Left lung (tissue), 14 donors: ENCODE measurements at places on chromosomes 7 and 10. TPM values are rescaled to one million over a fixed set of nuclear protein-coding genes. Genes with fewer than 3 reads are reported as not detected.

CPA1 gene
- not detected for total RNA-seq

UPK3B gene
- total RNA-seq: 15.9 TPM

CNTNAP2 gene
- total RNA-seq: 0.94 TPM

CLDN4 gene
- total RNA-seq: 219 TPM

GALNT17 gene
- total RNA-seq: 8.9 TPM

LIPM gene
- total RNA-seq: not detected

IDI1 gene
- 101 TPM for total RNA-seq

NEBL gene
- 58.8 TPM for total RNA-seq

- peak; percentile 37 for DNase-seq
Measured at GRCh38 chr10:130179640-130180039, 43.4 kb downstream of the GLRX3 start.

GRCh38 chr10:29763396-29763795 is 128.6 kb upstream of the SVIL start:
- DNase-seq: no peak

GRCh38 chr10:132654121-132654571 is 116.6 kb downstream of the INPP5A start:
- no peak for DNase-seq

DNA sequence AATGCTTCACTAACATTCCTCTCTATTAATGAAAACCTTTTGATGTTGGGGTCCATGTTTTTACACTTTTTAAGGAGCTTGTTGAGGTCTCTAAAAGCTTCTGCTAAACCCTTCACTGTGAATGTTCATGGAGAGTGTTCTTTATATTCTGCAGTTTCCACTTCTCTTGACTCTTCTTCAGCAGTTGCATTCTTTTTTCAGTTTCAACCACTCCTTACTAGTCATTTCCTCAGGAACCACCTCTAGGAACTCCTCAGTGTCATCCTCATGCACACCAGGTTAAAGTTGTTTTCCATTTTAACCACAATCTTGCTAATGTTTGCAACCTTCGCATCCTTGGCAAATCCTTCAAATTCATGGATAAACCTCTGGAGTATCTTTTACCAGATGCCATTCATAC is 821.6 kb downstream of the ANKRD7 start:
- DNase-seq: no peak

DNA sequence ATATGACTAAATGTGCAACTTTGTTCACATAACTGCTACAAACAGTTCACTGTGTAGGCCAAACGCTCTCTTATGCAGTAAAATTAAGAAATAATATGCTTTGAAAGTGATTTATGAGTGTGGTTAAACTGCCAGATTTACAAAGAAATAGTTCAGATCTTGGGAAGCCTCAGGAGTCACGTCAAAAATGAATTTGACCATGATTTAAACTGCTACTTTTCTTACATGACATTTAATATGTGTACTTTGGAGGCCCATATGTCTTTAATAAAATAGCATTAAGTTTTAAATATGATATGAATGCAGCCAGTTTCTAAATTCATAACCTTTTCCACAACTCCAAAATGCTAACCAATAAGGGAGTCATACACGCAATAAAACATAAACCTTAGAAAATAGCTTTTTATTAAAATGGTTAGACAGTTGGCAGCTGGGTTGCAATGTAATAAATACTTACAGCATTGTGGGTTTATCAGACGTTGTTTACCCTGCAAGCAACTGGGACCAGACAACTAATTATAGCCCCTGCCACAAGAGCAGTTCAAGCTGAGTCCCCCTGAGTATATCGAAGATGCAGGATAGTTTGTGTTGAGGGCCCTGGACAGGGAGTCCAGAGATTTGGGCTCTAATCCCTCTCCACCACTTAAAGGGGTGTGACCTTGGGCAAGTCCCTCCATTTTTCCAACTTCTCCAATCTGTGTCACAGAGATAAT is 640.4 kb downstream of the LRMDA start:
- no peak for DNase-seq

GRCh38 chr10:79354141-79354540 is 6.9 kb downstream of the PPIF start:
- DNase-seq: no peak

DNA sequence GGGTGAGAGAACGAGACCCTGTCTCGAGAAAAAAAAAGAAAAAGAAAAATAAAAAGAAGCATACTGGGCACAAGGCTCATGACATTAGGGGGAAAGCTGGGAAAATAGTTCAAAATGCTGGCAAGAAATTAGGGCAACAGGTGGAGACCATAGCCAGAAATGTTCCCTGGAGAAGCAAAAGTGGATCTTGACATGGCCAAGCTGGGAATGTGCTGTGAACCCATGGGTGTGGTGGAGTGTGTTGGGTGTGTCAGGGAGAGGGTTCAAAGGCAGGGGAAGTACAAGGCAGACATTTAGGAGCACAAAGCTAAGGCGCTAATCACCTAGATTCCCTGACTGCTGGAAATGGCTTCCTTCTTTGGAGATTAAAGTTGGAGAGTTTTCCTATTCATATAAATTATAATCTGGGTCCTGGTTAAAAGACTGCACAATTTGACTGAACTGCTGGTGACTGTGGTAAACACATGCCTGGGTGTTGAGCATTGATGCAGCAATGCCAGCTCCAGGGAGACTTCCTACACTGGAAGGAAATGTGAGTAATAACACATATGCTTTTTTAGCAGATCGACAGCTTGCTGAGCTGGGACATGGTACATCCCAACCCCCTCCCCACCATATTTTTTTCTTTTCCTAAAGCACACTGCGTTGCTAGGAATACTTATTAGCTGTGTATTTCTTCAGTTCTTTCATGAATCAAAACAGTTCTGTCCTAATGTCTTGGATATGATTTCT is 70.1 kb upstream of the ARHGAP21 start:
- DNase-seq: no peak

DNA sequence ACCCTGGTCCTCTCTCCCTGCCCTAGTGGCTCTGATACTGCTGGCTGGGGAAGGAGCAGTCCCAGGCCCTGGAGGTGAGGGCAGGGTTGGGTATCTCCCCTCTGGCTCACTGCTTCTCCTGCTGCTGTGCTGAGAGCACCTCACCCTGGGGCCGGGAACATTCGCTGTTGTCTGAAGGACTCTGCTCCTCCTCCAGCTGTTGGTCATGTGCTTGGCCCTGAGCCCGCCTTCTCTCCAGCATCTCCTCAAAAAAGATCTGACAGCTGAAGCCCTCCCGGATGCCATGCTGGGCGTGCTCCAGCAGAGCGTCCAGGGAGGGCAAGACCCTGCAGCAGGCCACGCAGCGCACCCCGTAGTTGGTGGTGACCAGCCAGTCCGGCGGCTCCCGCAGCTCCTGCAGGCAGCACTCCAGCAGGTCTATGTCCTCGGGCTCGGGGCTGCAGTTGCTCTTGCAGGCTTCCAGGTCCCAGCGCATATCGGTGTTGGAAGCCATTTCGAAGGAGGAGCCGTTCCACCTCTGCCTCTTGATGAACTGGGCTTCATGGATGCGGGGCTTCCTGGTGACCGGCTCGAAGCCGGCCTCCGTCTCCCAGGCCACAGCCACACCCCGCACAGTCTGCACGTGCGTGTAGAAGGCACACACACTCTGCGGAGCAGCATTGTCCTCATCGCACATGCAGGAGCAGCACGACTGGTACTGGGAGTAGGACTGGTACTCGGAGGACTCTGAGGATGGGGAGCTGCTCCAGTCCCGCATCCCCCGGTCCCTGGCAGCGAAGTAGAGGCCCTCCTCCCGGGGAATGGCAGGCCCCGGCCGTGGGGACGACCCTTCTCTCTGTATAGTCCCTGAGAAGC is 2.1 kb downstream of the FAM170B start:
- peak; percentile 56 for DNase-seq

DNA sequence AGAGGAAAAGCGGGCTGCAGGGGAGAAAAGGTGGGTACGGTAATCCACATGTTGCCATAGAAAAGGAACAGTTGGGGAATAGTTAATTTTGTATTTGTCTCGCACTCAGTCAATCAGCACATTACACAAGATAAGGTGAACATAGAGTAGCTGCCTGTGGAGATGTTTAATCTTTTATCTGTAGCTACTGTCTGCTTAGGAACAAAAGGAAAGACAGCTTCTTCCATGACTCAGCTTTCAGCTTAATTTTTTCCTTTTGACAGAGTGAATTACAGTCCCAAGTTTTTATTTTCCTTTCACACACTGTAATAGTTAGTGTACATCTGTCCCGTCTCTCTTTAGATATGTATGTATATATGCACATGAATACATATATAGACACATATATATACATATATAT is 39.3 kb upstream of the PODXL start:
- no peak for DNase-seq

DNA sequence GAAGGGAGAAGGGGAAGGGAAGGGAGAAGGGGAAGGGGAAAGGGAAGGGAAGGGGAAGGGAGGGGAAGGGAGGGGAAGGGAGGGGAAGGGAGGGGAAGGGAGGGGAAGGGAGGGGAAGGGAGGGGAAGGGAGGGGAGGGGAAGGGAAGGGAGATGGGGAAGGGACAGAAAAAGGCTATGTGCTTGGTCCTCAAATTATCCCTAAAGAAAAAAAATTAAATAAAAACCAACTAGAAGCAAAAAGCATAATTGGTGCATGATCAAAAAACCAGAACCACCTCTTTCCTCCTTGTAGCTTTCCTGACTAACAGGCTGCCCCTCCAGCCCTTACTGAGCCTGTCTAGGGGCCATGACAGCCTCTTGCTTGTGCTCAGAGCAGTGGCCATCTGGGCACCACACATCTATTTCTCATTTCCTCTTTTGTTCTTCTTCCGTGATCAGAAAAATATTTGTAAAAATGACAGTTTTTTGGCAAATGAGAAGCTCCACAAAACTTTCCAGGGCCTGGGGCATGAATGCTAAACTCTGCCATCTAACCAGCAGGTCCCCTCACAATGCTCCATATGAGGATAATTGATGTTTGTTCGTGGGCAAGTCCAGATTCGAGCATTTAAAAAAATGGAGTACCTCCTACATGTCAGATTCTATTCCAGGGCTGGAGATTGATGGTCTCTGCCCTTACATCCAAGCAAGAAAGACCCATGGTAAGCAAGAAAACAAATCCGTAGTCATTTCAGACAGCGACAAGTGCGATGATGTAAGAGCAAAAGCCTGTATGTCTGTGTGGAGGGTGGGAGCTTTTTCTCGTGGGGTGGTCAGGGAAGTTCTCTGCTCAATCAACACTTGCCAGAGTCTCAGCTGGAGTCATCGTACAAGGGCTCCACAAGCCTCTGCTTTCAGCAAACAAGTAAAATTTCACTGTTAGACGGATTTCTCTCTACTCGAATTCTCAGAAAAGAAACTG is 320.9 kb downstream of the WDR11 start:
- no peak for DNase-seq

- peak; percentile 10 for DNase-seq
Measured at GRCh38 chr10:79059859-79060379, 8.8 kb upstream of the ZMIZ1 start.

DNA sequence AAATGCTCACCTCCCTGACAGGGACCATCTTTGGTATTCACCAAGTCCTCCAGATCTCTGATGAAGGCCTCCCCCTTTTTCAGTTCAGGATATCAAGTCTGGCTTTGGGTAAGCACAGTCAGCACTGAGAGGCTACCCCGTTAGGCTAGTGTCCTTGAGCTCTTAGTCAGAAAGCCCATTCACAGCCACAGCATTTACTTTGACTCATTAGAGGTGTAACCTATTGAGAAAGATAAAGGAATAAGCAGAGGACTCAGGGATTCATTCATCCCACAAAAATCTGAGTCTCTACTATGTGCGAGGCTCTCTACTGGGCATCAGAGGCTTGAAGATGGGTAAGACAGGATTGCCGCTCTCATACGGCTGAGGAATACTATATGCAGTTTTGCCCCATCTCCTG is 14.0 kb upstream of the RAMP3 start:
- DNase-seq: no peak

- no peak for DNase-seq
Measured at GRCh38 chr10:116608686-116609594, 11.8 kb upstream of the PNLIPRP2 start.

GRCh38 chr7:128705891-128706333 is 33.2 kb upstream of the CALU start:
- DNase-seq: no peak

- no peak for DNase-seq
Measured at GRCh38 chr10:124225029-124225466, 131.7 kb upstream of the CHST15 start.

DNA sequence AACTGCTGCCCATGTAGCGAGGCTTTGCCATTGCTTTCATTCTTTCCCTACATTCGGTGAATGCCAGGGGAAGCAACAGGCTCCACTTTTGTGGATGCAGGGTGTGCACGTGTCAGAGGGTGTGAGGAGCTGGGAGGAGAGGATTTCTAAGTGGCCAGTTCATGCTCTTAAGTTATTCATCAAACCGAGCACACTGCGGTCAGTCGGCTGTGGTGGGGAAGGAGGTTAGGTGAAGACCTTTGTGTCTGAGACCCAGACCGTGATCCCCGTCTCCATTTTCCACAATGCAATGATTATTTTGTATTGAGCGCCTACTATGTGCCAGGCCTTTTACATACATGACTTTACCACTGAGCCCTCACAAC is 438.6 kb upstream of the GALNT17 start:
- DNase-seq: peak; percentile 61

DNA sequence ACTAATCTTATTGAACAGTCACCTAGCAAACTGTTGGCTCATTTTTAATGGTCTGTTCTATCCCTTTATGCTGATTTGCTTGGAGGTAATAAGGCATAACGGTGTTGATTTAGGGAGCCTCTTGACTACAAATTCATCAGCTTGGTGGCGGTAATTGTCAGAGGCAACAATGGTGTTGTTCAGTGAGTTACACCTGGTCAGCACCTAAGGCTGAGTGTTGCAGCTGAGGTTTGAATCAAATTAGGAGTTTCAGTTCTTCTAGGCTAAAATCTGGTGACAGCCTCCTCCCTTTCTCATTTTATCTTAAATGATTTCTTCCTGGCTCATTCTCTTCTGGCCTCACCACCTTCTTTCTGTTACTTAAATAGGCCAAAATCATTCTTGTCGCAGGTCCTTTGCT is 42.3 kb upstream of the SP8 start:
- no peak for DNase-seq

- no peak for DNase-seq
Measured at GRCh38 chr10:117425974-117426566, 50.8 kb upstream of the PDZD8 start.

DNA sequence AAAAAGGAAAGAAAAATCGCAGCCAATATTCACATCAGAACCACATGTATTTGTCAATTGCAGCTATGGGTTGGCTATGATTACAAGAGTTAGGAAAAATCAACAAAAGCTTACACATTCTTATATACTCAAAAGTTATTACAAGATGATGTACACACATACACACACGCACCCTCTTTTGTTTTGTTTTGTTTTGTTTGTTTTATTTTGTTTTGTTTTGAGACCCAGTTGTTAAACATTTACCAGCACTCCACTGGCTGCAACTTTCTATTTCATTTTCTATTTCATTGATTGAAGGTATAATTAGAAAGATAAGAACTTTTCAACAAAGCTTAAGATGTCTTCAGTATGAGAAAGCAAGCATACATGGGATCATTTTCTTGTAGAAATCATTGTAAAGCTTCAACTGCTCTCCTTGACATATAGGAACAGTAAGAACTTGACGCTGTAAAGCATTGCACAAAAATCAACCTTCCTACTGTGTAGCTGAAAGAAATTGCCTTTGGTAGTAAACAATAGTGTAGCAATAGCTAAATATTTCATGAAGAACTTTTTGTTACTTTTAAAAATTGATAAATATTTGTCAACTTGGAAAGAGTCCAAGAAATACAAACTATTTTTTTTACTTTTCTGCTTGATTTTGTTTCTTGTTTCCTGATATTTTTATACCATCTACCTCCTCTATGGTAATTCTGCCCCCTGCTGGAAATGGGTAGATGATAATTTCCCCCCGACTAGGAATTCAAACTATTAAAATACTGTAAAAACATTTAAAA is 205.9 kb downstream of the MBL2 start:
- DNase-seq: no peak
